ENCODE measurements at places on chromosomes 6 and 20. TPM values are rescaled to one million over a fixed set of nuclear protein-coding genes. Genes with fewer than 3 reads are reported as not detected.

The MCHR2 gene
- not detected for total RNA-seq

The KIAA1755 gene
- total RNA-seq = not detected

The UST gene
- total RNA-seq = 0.15 TPM

The KCNK5 gene
- not detected for total RNA-seq

The SNAP25 gene
- not detected for total RNA-seq

The LIME1 gene
- 3.4 TPM for total RNA-seq

The EMILIN3 gene
- not detected for total RNA-seq

The SIRPB1 gene
- total RNA-seq = 0.18 TPM

The CST2 gene
- not detected for total RNA-seq

The PLCG1 gene
- total RNA-seq = 48.6 TPM

The PHACTR3 gene
- total RNA-seq = not detected

The UBD gene
- not detected for total RNA-seq

The GSTA2 gene
- total RNA-seq = not detected

The FOXC1 gene
- total RNA-seq = not detected

The FNDC1 gene
- 73.2 TPM for total RNA-seq

The ADIG gene
- not detected for total RNA-seq

The CD109 gene
- not detected for total RNA-seq

The PTCHD4 gene
- not detected for total RNA-seq

The TGM2 gene
- total RNA-seq = 0.15 TPM

All from Karpas-422 (cell line).